Cortex of kidney (tissue), 1 donor: ENCODE measurements at places on chromosomes 6 and 20.

GRCh38 chr6:157804448-157805327, 18.4 kb upstream of the SNX9 start:
- DNase-seq = no peak

- DNase-seq = no peak
These were observed 73.9 kb downstream of the BACH2 start for GRCh38 chr6:90222724-90223198.

GRCh38 chr6:166245148-166245547, 63.0 kb downstream of the PRR18 start:
- DNase-seq = no peak

- DNase-seq = no peak
These were observed 123.2 kb downstream of the BACH2 start for GRCh38 chr6:90173262-90173925.

GRCh38 chr6:166005401-166005943, 162.2 kb downstream of the TBXT start:
- no peak for DNase-seq
